ENCODE measurements at places on chromosomes 3 and 15. TPM values are rescaled to one million over a fixed set of nuclear protein-coding genes. Genes with fewer than 3 reads are reported as not detected.

DNA sequence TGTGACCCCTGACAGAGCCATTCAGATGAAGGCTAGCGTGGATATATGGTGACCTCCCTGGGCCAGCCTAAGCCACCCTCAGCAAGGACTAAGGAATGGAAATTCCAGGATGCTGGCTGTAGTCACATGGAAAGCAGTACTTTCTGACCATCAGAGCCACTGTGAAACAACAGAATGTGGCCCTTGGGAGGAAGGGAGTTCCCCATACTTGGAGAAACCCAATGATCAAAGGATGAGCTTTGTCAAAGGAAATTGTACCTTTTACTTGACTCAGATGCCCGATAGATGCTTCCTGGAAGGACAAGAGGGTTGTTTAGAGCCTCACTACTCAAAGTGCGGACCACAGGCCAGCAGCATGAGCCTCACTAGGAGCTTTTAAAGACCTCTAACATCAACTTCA, 484.5 kb upstream of the PROK2 start:
- no peak for DNase-seq

- peak; percentile 17 for DNase-seq
These were observed 273.6 kb downstream of the FOXP1 start for GRCh38 chr3:71309886-71310285.

DNA sequence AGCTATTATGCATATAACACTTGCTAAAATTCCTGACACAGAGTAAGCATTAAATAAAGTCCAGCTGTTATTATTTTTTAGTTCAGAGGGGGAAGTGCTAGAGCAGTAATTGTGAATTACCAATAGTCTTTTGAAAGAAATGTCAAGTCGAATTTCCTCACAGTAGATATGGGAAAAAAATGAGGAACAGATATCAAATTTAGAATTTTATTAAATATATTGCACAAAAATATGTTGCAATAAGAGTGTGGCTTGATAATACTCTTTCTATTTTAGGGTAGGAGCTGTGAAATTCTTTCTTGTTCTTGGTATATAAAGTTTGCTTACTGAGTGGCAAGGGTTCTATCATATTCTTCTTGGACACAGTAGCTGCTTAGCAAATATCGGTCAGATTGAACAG, 181.3 kb downstream of the NFKBIZ start:
- no peak for DNase-seq

The DPPA4 gene
- not detected for total RNA-seq

- DNase-seq: no peak
These were observed 657.0 kb upstream of the NAALADL2 start for GRCh38 chr3:174202116-174202515.

The RLBP1 gene
- total RNA-seq: not detected

- peak; percentile 60 for DNase-seq
These were observed 37.1 kb downstream of the RAB11A start for GRCh38 chr15:65906396-65906795.

DNA sequence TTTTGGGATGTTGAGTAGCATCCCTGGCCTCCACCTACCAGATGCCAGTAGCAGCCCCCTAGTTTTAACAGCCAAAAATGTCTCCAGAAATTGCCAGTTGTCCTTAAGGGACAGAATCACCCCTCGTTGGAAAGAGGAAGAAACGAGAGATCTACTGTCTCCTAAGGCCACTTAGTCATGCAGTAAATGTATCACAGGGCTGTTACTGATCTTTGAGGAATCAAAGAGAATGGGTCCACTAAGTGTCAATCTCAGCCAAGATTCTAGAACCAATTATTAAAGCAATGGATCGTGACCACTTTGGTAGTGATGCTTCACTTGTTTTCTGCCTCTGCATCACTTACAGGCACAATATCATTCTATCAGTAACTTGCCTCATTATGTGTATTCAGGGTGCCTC, 26.4 kb downstream of the POLG start:
- no peak for DNase-seq

The SLC2A2 gene
- not detected for total RNA-seq

The CYP11A1 gene
- not detected for total RNA-seq

The OR5K2 gene
- total RNA-seq: not detected

The NMB gene
- 9.0 TPM for total RNA-seq

GRCh38 chr3:33749546-33750210, 31.6 kb upstream of the CLASP2 start:
- DNase-seq: peak; percentile 91

The CACNA2D2 gene
- 0.04 TPM for total RNA-seq

DNA sequence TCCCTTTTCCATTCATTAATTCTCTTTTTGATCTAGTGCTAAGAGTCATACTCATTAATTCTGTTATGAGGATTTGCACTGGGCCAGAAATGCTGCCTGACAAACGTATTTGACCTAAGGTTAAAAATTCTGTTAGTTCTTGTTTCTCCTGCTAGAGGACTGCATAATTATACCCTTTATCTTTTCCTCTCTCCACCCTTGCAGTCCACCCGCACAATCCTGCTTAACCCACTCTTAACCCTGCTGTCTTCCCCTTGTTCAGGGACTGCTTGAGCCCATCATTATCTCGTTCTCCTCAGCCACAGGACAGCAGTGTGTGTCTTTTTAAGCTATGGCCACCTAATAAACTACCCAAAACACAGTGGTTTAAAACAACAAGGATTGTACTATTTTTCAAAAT, 31.1 kb upstream of the DYNC1LI1 start:
- no peak for DNase-seq

DNA sequence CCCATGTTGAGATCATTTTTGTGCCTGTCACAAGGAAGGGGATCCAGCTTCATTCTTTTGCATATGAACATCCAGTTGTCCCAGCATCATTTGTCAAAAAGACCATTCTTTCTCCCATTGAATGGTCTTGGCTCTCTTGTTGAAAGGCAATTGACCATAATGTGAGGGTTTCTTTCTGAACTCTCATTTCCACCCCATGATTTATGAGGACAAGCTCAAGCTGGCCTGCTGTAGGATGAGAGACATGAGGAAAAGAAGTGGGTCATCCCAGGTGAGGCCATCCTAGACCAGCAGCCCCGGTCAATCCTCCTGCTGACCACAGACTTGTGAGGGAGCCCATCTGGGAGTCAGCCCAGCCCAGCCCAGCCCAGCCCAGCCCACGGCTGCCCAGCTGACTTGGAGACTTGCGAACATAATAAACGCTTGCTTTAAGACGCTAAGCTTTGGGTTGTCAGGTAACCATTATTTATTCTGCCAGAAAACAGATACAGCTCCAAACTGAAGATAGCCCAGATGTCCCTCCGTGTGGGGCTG, 69.0 kb downstream of the LINGO1 start:
- DNase-seq: no peak

Measured in foreskin keratinocyte (primary cell).